ENCODE measurements at places on chromosomes 7 and 10. TPM values are rescaled to one million over a fixed set of nuclear protein-coding genes. Genes with fewer than 3 reads are reported as not detected.

- DNase-seq: no peak
These were observed 1.3 kb downstream of the HOXA1 start for GRCh38 chr7:27094304-27095049.

DNA sequence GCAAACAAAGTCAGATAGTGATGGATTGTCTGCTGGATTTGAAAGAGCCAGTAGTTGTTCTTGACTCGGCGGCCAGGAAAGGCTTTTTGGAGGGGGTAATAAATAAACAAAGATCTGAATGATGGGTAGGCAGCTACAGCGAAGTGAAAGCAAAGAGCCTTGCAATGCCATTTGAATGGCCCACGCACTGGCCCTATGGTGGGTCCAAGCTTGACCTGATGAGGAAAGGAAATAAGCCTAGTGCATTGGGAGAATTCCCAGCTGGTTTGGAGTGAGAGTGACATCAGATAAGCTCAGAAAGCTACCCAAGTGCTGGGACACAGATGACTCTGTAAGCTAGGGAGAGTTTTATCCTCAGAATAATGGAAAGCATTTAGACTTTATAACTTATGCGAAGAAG is 365.2 kb downstream of the PLXDC2 start:
- no peak for DNase-seq

DNA sequence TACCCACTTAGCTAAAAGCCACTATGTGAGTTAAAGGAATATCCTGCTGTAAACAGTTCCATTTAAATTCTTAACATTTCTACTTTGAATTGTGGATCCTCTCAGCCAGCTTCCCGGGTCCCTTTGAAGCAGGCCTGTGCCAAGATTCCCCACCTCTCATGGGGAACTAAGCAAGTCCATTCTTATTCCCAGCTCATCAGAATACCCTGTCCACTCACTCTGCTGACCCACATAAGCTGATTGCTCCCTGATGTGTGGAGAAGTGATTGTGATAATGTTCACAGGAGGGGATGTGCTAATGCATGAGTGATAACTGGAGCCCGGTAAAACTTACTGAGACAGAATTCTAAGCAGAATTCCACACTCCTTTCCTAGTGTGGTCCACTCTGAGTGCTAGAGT is 709.7 kb downstream of the CNTNAP2 start:
- DNase-seq: no peak

DNA sequence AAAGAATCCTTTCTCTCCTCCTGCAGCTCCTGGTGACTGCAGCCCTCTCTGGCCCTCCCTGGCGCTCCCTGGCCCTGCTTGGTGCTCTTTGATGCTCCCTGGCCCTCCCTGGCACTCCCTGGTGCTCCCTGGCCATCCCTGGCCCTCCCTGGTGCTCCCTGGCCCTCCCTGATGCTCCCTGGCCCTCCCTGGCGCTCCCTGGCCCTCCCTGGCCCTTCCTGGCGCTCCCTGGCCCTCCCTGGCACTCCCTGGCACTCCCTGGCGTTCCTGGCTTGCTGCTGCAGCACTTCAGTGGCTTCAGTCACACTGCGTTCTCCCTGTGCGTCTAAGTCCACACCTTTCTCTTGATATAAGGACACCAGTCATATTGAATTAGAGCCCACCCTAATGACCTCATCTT is 15.2 kb upstream of the FGFR2 start:
- DNase-seq: no peak

DNA sequence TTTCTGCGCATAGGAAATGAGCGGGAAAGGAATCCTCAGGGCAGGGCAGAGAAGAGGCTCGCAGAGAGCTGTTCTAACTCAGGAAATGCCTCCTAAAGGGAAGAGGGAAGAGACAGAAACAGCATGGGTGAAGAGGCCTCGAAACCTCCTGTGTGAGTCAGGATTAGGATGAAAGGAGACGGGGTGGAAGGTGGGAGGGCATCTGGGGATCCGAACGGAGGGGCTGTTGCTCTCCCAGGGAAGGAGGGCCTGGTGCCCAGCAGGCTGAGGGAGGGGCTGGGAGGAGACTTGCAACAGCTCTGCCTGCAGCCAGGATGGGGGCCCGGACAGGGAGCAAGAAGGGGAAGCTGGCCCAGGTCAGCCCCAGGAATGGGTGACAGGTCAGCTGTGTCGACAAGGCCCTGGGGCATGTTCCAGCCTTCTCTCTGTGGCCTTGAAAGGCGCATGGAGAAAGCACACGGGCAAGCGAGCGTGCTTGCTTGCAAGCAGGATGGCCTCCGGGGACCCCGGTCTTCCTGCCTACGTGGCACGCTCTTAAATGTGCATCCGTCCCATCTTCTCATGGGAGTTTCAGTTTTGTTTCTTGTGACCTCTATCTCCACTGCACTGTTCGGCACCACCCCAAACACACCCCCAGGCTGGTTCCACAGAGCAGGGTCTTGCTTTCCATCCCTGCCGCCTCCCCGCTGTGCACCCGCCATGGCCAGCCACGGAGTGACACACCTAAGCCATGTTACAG is 63.5 kb downstream of the HIPK2 start:
- DNase-seq: no peak

The WIPF3 gene
- 2.3 TPM for total RNA-seq

The GNAT3 gene
- not detected for total RNA-seq

DNA sequence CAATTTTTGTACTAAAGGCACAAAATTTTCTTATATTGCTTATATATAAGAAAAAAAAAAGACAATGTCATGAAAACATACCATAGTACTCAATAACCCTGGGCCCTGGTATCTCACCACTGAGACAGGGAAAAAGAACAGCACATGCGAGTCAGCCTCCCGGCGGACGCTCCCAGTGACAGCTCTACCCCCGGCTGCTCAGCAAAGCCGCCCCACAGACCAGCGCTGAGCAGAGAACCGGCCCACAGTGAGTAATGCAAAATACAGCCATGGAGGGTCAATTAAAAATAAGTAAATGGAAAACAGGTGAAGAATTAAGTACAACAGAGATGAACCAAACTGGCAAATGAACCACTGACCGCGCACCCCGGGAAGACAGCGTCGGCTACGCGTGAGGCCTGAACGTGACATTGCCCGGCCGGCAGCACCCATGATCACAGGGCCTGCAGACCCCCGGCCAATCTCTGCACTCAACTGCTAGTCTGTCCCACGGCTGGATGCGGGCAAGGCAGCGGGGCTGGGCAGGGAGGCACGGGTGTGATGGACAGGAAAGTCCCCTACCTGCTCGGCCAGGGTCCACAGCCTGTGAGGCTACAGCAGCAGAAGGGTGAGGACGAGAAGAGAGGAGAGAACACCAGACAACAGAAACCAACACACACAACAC is 175.9 kb downstream of the ZMYND11 start:
- no peak for DNase-seq

DNA sequence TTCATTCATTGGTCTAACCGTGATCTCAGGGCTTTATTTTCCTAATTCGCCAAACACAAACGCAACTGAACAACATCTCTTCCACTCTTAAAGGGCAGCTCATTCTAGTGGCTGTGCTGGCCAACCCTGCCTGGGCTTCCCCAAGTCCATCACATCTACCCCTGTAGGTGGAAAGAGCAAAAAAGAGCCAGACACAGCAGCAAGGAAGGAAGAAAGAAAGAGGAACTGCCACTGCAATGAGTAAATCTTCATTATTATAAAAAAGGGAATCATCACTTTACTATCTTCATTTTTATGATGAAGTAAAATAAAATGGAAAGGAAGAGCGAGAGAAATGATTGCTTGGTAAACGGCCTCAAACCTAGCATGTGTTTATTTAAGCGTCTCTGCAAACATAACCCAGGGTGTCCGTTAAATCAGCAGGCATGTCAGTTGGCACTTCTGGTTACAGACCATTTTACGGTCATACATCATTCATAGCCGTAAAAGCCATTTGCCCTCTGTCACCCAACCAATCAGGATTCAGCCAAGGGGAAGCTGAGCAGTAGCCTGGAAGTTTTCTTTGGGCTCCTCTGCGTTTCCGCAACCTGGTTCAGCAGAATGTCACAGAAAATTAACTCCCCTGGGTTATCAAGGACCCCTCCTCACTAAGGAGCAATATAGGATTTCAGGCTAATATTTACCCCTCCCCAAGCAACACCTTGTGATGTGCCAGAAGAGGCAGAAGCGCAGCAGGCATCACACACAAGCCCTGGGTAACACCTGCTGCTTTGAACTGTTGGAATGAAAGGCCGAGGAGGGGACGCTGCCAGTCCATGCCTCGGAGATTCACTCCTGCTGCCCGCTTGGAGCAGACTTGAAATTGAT is 234.0 kb downstream of the SNX10 start:
- DNase-seq: no peak

- DNase-seq: no peak
These were observed 63.6 kb upstream of the INSIG1 start for GRCh38 chr7:155234158-155234492.

The PDE6C gene
- not detected for total RNA-seq

- no peak for DNase-seq
These were observed 453.1 kb downstream of the SORCS1 start for GRCh38 chr10:106711313-106711906.

The CALML5 gene
- not detected for total RNA-seq

GRCh38 chr7:25846722-25847121 is 305.3 kb upstream of the NFE2L3 start:
- DNase-seq: peak; percentile 79

DNA sequence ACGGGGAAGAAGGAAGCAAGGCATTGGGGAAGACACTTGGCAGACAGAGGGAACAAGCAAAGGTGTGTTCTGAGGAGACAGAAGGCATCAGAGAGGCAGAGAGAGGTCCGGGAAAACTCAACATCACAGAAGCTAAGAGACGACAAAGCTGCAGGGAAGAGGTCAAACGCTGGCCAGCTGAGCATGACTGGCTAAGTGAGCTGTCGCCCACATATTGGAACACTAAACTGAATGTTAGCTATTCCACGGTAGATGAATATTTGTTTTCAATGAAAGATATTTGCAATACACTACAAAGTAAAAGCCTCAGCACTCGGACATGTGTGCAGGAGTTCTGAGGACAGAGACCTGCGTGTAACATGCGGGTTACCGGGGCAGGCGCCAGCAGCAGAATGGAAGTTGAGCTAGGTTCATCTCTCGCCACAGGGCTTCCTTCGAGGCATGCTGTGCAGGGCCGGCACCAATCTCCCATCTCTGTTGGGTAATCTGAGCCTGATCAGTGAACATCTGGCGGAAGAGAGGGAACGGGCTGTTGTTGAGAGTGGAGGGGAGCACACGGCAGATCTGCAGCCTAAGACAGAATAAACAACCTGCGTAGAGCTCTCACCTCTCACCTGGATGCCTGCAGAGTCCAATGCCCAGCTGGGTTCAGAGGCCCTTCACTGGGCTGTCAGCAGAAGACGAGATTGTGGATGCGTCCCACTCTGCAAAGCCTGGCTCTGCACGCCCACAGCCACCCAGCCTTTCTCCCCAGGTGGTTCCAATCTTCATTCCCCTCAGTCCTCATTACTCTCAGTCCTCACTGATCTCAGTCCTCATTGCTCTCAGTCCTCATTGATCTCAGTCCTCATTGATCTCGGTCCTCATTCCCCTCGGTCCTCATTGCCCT is 35.9 kb downstream of the INSIG1 start:
- no peak for DNase-seq

The ZNF438 gene
- 11.2 TPM for total RNA-seq

DNA sequence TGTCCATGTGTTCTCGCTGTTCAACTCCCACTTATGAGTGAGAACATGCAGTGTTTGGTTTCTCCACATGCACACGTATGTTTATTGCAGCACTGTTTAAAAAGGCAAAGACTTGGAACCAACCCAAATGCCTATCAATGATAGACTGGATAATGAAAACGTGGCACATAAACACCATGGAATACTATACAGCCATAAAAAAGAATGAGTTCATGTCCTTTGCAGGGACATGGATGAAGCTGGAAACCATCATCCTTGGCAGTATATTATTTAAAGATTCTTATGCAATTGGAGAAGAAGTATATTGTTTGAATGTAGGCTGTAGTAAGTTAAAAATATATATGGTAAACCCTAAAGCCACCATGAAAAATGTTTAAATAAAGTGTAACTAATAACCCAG is 7.2 kb upstream of the CACNB2 start:
- no peak for DNase-seq

DNA sequence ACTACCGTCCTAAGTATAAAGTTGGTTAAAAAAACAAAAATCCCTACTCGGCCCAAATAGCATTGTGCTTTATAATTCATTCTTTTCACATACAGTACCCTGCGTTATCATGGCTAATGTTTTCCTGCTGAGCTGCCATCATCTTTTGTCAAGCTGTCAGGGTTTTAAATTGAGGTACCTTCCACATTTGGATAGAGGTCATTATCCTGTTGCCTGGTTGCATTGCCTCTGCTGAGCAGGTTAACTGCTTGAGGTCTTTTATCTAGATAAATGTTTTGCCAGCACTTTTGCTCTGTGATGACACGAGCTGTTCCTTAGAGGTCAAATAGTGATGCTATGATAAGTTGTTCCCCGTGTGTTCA is 94.4 kb upstream of the FZD1 start:
- DNase-seq: no peak

The SPDYE16 gene
- 1.3 TPM for total RNA-seq

- no peak for DNase-seq
These were observed 316.7 kb downstream of the TCERG1L start for GRCh38 chr10:130994845-130995244.

All from ureter (tissue), 1 donor.